ENCODE measurements at places on chromosomes 2 and 18.

- peak; percentile 31 for DNase-seq
These were observed 2.4 kb upstream of the INHBB start for GRCh38 chr2:120343433-120344105.

DNA sequence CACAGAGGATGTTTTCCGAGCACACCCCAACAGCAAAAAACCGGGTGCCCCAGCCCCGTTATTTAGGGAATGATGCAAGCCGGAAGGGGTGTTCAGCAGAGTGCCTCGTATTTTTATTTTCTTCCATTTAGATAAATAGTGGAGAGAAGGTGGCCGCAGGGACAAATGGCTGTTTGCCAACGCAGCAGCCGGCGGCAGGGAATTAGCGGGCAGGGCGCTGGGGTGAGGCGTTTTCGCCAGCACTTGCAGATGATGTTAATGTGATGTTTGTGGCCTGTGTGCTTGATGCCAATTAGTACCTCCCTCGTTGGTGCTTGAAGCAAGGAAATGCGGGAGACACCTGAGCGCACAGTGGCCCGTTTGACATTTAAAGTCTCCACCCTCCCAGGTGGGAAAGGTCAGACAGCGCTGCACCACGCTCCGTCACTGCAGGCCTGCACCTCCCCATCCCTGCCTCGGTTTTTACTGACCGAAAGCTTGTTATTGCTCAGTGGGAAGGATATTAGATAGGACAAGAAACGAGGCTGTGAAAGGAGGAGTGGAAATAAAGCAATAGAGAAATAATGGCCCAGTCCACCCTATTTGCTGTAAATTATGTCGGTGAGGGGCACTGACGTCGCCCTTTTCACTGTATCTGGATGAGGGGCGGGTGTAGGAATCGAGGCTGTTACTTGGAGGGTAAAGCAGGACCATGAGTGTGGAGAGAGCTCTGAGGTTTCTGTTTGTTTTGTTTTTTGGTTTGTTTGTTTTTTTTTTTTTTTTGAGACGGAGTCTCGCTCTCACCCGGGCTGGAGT, 39.1 kb downstream of the NFATC1 start:
- DNase-seq, result no peak

- no peak for DNase-seq
These were observed 127.1 kb downstream of the FMNL2 start for GRCh38 chr2:152462120-152462519.

- DNase-seq, result no peak
These were observed 36.4 kb upstream of the SLC14A1 start for GRCh38 chr18:45687621-45688020.

GRCh38 chr2:3349211-3349693, 28.4 kb downstream of the EIPR1 start:
- no peak for DNase-seq

Data from stimulated activated CD4-positive, alpha-beta T cell treated with anti-CD3 and anti-CD28 coated beads, Interleukin-12 subunit alpha, Interleukin-12 subunit beta, amount 100 ng/mL, for 48 hours (primary cell).